ENCODE measurements at places on chromosomes 3 and 15.
A peak's percentile ranks its signal among the peaks of the same experiment; 100 is the strongest.

- DNase-seq: no peak
Observed at GRCh38 chr3:29525254-29525881, 244.5 kb downstream of the RBMS3 start.

GRCh38 chr15:45995800-45996199, 361.0 kb downstream of the SQOR start:
- DNase-seq: no peak

DNA sequence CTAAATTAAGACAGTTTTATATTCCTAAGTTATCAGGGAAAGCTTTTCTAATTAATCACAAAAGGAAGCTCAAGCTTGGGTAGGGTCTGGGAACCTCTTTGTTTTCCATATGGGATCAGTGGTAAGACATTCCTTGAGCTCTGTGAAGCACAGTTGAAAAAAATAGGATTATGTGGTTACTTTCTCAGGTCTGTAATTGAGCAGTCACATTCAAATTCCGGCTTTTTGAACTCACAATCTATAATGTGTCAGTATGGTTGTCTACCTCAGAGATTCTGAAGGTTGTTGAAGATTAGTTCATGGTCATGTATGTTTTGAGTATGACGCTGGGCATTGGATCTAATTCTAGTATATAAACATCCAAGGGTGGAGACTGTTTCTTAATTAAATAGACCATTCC, 364.5 kb downstream of the LPP start:
- no peak for DNase-seq

DNA sequence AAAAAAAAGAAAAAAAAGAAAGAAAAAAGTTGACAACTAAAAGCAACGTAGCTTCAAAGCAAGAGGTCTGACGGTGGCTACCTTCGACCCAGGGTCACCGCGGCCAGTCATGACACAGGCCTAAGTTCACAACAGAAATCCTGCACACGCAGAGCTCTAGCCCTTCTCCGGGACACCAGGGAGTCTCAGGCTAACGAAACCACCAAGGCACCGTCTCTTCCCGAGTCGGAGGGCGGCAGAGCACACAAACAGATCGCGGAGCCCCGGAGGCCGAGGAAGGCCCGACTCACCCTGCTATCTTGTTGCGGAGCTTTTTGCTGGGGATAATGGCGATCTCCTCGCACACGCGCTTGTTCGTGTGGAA, 584 bp downstream of the RPS17 start:
- no peak for DNase-seq

DNA sequence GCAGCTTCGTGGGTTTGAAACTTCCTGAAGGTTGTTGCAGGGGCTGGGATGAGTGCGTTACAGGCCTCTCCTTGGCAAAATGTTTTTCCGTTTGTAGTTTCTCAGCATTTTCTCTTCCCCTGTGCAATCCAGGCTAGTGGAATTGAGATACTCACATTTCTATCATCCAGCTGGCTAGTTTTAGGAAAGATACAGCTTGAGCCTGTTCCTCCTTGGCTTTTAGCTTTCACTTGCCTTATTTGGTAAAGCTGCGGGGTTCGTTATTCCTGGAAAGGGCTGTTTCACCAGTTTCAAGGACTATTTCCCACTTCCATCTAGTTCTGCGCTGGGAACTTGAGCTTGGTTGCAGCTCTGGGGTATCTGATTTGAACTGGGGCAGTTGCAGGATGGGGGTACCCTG, 90.3 kb downstream of the ITPR1 start:
- no peak for DNase-seq

DNA sequence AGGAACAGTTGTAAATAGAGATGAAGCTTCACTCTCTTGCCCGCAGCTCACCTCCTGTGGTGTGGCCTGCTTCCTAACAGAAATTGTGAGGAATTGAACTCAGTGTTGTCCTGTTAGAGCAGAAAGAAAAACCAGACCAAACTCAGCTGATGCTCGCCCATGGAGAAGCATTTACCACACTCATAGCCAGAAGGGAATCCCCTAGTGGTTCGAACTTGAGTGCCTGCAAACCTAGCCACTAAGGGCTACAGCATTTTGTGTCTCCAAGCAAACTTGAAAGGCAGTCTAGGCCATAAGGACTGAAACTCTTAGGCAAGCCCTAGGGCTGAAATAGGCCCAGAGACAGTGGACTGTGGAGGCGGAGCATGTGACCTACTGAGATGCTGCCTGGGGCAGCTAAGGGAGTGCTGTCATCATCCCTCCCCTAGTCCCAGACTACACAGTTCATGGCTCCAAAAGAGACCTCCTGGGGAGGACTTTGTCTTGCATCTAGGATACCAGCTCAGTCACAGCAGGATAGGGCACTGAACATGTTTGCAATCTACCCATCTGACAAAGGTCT, 44.5 kb upstream of the MCTP2 start:
- no peak for DNase-seq

DNA sequence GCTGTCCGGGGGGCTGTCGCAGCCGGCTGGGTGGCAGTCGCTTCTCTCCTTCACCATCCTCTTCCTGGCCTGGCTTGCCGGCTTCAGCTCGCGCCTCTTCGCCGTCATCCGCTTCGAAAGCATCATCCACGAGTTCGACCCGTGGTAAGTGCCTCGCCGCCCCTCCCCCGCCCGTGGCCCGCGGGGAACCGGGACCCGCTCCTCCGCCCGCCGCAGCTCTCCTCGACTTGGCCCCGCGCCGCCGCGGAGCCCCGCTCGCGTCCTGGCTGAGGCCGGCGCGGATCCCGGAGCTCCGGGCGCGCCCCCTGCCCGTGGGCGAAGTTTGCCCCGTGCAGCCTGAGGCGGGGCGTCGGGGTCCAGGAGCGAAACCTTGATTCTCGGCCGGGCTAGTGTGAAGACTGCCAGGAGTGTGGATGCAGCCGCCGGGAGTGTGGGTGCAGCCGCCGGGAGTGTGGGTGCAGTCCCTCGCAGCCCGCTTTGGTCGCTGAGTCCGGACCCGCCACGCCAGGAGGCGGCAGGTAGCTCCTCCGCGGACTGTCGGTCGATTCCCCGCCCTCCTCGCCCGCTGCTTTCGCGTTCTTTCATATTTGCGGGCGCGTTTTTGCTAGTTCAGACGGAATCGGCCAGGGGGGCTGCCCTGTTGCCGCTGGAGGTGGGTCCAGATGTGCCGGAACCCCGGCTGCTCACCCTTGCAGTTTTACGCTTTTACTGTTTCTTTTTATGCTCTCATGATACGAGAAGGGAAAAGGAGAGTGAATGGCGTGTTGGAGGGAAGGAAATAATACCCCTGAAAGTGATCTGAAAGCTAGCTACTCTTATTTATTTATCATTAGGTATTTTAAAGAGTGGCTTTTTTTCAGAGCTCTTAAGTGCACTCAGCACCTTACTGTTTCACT, 692 bp downstream of the STT3B start:
- DNase-seq: peak; percentile 42

DNA sequence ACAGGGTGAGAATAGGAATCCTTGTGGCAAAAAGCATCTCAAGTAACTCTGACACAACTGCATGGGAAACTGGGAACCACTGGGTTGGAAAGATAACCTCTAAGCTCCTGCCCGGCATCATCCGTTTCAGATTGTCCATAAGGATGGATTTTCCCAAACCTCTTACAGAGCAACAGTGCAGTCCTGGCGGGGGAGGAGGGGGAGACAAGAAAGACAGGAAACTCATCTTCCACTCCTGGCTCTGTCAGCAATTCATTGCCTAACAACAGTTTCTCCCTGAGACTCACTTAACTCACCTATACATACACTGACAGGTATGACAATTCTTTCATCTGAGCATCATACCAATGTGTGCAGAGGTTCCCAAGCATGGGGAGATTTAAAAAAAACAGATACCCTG, 279.0 kb downstream of the RPLP1 start:
- DNase-seq: no peak

DNA sequence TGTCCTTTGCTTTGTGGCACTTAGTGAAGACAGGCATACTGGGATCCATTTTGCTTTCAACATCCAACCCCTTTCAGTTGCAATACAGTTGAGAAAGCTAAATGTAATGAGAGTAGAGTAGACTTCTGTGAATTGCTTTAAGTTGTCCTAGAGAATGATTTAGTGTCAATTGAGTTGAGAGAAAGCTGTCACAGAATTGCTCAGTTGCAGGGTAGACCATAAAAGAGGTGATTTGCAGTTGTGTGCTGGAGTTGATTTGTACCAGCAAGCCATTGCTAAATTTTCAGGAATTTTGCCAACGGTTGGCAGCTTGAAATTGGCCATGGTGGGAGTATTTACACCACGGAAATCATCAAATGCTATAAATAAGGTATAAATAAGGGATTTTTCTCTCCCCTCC, 2.2 kb downstream of the ABHD5 start:
- DNase-seq: no peak

GRCh38 chr3:86967062-86967461, 23.9 kb downstream of the VGLL3 start:
- no peak for DNase-seq

GRCh38 chr15:95227235-95227634, 995.9 kb downstream of the MCTP2 start:
- no peak for DNase-seq

Data from CD4-positive, alpha-beta T cell treated with Interleukin-6 at 100 ng/mL for 8 hours (primary cell).